ENCODE measurements at places on chromosomes 4 and X.

DNA sequence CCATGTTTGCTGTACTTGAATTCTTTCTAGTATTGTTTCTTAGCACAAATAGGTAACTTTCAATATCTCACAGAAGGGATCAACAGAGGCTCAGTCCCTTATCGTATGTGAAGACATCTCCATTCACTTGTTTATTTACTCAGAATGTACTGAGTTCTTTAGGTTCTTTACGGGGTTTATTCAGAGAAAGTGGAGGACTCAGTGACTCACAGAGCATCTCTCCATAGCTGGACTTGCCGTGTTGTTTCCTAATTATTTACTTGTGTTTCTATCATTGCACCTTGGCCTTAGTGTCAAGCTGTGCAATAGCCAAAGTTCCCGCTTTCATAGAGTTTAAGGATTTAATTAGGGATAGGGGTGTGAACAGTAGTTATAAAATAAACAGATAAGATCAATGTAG, 57.1 kb downstream of the RHOH start:
- no peak for DNase-seq

GRCh38 chrX:9133426-9133825, 99.5 kb upstream of the FAM9B start:
- DNase-seq = no peak

- no peak for DNase-seq
Observed at GRCh38 chrX:63561425-63561824, 210.3 kb upstream of the SPIN4 start.

DNA sequence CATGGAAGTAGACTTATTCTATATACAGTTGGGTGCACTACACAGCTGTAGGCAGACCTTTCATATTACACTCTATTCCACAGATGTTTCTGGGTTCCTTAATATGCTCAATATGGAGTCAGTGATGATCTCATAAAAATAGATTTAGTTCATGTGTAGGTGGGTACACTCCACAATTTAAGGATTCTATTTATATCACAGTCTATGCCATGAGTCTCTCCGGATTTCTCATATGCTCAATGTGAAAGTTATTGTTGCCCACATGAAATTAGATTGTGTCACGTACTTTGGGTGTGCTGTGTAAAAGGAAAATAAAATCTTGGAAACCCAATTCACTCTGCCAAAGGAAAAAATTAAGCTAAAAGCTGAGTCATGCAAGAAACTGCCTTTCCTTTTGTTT, 32.5 kb upstream of the TASL start:
- DNase-seq = no peak

- DNase-seq = no peak
Observed at GRCh38 chrX:123256378-123256777, 72.3 kb downstream of the GRIA3 start.

- DNase-seq = no peak
Observed at GRCh38 chrX:43065978-43066377, 288.0 kb upstream of the PPP1R2C start.

DNA sequence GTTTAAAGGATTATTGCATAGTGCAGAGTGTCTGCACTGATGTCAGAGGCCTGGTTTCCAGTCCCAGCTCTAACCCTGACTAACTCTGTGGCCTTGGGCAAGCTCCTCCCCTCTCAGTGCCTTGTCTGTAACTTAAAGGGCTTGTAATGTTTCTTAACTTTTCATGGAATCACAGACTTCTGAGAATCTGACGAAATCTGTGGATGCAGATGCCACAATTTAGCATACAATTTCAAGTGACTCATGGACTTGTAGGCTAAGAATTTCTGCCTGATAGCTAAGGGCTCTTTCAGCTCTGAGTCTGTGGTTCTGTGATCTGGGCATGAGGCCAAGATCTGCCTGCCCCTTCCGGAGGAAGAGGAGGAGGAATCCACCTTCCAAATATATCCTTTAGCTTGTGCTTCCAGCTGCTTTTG, 236.9 kb downstream of the AR start:
- no peak for DNase-seq

DNA sequence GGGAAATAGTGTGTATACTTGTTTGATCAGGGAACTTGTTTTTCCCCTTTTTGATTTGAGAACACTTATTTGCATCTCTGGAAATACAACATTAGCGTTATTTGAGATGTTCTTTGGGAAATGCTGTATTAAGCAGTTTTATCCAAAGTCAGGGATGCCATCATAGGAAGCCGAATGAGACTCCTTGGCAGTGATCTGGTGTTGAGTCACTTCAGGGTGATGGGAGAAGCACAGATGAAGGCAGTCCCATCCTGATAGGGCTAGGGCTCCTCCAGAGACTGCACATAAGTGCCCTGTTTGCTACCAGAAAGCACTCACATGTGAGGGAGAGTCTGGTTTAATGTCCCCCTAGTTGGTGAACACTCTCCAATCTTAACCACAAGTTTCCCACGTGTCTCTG, 62.3 kb downstream of the IL1RAPL1 start:
- DNase-seq = no peak

GRCh38 chr4:158870626-158871334, 102.0 kb downstream of the FNIP2 start:
- no peak for DNase-seq

DNA sequence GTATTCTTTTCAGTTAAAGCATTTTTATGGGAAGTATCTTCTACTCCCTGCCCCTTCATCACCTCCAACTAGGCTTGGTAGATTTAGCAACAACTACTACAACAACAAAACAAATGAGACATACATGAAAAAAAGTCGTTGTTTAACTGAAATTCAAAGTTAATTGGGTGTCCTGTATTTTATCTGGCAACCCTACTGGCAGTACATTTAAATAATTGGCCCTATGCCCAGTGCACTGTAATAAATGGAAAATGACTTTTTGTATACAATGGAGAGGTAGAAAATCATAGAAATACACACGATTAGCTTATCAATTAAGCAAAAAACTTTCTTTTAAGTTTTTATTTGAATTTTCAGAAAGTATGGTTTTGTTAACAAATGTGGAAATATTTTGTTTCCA, 21.4 kb upstream of the CLGN start:
- no peak for DNase-seq

DNA sequence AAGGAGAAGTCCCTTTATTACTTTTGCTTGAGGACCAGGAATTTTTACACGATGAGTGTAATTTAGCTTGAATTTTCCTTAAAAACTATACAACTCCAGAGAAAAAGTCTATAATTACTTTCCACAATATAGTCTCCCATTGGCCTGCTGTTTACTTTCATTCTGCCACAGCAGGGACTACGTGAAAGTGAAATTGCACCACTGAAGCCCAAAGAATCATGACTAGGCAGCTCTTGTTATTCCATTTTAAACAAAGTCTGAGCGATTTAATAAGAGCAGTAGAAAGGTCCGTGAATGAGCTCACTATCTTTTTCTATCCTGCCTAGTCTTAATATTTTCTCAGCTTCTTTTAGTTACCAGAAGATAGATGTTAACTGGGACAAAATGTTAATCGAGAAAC, 68.6 kb downstream of the ADGRG4 start:
- no peak for DNase-seq

GRCh38 chr4:1410491-1411325, 4.5 kb upstream of the NKX1-1 start:
- DNase-seq = peak; percentile 25

- DNase-seq = peak; percentile 9
Observed at GRCh38 chrX:111098874-111099273, 2.9 kb downstream of the PAK3 start.

DNA sequence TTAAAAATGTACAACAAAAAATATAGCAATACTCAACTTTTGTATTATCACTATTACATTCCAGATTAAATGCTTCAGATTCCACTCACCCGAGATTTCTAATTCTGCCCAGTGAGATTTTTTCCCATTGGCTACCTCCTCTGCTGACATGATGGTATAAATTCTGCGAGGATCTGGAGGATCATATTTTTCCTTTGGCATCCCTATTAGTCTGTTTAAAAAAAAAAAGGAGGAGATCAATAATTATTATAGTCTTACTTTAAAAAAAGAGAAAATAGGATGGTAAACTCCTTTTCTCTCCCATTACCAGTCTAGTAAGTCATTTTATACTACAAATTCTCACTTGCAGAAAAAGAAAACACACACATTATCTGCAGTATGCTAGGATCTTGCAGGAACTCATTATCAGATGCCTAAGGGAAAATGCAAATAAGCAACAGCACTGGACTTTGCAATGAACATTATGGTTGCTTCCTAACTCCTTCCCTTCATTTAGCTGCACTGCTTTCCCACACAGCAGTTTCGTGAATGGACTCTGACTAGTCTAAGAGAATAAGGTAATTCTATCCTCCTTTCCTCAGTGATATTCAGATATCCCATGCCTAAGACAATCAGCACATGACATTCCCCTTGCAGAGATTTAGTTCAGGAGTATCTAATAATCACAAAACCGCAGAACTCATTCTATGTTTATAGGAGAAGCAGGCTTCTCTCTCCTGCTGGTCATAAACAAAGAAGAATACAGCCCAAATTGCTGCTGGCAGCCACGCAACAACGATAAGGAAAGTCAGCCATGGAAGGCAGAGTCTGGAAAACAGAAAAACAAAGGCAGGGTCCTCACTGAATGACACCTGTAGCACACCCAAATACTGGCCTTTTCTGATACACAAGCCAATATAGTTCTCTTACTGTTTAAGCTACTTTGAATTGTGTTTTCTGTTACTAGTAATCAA, 42.7 kb downstream of the CNOT6L start:
- DNase-seq = no peak

- DNase-seq = no peak
Observed at GRCh38 chrX:136689436-136689835, 41.5 kb downstream of the CD40LG start.

DNA sequence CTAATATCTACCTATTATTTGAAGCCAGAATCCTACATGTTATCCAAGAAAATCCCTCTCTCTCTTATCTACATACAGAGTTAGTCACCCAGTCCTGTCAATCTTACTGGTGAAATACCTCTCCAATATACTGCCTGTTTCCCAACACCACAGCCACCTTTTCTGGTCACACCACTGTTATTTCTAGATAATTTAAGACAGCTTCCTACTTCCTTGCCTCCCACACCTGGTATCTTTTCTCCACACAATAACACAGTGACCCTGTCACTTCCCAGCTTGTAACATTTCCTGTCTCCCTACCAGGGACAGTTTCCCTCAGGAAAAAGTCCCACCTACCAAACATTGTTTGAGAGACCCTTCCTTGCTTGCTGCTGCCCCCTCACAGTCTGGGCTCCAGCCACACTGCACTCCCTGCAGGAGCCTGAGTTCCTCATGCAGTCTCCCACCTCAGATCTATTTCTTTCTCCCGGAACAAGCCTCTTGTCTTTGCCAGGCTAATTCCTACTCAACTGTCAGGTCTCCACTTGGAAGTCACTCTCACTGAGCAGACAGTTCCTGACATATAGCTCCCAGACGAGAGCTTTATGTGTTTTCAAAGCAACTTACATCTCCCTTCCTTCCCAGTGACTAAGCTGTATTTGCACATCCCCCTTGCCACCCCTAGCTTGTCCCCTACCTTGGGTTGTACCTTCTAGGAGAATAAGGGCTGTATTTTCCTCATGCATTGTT, 73.6 kb upstream of the QRFPR start:
- no peak for DNase-seq

- DNase-seq = no peak
Observed at GRCh38 chr4:156459584-156459983, 505.9 kb upstream of the CTSO start.

DNA sequence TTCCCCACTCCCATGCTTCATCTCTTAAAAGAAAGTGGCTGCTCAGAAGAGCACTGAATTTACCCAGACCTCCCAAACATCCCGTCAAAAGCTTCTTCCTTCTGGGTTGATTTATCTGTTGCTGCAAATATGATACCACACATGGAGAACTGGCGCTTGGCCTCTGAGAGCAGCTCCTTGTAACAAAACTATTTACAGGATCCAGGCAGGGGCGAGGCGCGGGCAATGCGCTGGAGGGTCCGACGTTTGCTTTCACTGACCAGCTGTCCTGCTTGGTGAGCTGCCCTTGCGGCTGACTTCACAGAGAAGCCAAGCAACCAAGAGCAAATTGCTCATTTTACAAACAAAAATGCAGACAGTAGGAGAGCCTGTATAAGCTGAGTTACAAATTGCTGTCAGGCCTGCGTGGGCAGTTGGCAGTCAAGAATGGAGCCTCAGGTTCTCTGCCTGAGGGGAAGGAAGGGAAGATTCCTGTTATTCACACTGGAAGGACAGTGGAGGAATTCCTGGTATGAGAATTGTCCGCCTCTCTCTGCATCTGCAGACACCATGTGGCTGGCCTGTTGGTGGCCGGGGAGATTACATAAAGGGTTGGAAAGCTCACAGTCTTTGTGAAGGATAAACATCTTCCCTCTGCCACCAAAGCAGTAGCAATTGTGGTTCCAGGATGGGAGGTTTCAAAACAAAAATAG, 192.2 kb upstream of the LEF1 start:
- no peak for DNase-seq

GRCh38 chr4:156038772-156039171, 85.1 kb upstream of the CTSO start:
- no peak for DNase-seq

- DNase-seq = no peak
Observed at GRCh38 chr4:37827802-37828321, 1.4 kb downstream of the PGM2 start.

DNA sequence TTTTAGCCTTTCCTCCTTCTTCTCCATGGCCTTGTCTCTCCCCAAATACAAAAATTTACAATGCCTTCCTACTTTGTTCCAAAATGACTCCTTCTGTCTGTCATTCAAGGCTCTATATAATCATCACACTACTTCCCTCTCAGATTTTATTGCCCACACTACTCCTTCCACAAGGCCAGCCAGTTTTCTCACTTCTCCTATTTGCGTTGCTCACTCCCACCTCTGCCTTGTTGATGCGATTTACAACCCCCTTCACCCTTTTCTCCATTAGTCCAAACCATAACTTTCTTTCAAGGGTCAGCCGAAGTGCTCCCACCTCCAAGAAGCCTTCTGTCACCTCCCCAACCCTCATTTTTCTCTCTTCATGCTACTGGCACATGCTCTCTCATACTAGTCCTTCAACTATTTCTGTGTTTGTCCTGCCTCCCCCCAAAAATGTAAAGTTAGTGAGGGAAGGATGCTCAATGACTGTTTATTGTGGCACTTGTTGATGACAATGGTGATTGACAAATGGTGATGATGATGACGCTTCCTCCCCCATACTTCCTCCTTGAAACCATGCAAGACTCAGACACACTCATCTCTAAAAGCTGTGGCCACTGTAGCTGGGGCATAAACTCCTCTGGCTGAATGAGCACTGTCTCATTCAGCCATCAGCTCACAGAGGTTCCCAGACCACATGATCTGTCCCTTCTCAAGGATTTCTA, 2.7 kb upstream of the XKRX start:
- no peak for DNase-seq

DNA sequence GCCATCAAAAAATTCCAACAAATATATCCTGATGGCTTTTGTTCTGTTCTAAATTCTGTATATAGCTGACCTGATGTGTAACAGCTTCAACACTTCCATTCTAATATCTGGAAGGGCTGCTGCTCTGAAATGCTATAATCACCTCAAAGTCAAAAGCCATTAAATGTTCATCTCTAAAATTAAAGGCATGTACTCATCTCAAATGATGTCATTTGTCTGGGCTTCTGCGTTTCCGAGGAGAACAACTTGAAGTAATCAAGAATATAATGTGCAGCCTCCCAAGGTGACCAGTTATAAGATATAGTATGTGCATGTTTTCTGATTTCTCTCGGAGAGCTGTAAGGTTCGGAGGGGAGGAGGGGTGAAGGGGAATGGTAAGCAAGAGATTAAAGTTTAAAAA, 237.6 kb downstream of the SCFD2 start:
- DNase-seq = no peak

- DNase-seq = no peak
Observed at GRCh38 chrX:129599499-129599898, 55.3 kb downstream of the APLN start.

Measured in stimulated activated CD4-positive, alpha-beta T cell treated with anti-CD3 and anti-CD28 coated beads, TNF-alpha, amount 100 ng/mL, for 1 hour (primary cell).